Epithelial cell of proximal tubule (primary cell): ENCODE measurements at places on chromosomes 13 and 19.

GRCh38 chr19:41588497-41589209, 12.7 kb downstream of the CEACAM21 start:
- DNase-seq, result no peak

DNA sequence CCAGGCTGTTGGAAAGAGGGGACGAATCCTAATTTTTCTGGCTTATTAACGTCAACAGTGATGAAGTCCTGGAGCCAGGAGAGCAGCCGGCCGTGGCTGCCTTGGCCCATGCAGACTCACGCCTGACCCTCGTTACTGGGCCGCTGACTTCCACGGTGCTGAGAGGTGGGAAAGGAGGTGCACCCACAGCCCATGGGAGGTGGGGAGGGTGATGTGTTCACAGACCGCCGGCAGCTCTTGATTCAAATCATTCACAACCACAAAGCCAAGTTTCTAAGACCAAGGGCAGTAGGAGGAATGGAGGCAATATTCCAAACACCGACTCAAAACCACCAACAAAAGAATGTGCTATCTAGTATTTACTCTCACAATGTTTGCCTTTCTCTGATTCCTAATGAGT, 24.3 kb downstream of the COL4A2 start:
- DNase-seq, result no peak

DNA sequence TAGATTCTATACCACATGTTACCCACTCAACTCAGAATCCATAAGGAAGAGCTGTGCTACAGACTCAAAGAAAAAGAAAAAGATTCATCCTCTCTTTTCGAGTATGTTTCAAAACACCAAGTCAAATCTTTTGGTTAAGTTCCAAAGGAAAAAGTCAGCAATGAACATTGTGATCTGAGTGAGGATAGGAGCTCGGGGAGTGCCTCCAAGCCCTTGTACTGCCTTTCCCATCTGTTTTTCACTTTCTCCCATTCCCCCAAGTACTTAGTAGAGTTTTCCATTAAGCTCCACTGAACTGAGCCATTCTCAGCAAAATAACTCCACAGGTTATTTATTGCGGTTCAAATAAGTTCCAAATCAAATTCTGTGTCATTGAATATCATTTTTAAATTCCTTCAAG, 47.7 kb upstream of the MAB21L1 start:
- DNase-seq, result no peak

DNA sequence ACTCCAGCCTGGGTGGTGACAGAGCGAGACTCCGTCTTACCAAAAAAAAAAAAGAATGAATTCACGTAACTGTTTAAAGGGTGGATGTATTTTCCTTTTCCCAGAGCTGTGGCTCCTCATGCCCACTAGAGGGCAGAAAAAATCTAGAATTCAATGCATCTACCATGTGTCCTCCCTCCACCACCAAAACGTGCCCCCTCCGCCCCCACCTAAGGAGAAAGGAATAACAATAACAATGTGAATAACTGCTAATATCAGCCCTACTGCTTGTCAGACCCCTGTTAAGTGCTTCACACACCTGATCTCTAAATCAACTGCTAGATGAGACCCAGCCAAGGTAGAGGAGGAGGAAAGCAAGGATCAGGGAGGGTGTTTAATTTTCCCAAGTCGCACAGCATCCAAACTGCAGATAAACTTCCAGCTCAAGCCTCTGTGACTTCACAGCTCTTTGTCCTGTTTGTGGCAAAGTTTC, 20.2 kb upstream of the PNMA8B start:
- DNase-seq, result no peak

- DNase-seq, result no peak
Observed at GRCh38 chr13:37645181-37645740, 46.7 kb upstream of the POSTN start.

DNA sequence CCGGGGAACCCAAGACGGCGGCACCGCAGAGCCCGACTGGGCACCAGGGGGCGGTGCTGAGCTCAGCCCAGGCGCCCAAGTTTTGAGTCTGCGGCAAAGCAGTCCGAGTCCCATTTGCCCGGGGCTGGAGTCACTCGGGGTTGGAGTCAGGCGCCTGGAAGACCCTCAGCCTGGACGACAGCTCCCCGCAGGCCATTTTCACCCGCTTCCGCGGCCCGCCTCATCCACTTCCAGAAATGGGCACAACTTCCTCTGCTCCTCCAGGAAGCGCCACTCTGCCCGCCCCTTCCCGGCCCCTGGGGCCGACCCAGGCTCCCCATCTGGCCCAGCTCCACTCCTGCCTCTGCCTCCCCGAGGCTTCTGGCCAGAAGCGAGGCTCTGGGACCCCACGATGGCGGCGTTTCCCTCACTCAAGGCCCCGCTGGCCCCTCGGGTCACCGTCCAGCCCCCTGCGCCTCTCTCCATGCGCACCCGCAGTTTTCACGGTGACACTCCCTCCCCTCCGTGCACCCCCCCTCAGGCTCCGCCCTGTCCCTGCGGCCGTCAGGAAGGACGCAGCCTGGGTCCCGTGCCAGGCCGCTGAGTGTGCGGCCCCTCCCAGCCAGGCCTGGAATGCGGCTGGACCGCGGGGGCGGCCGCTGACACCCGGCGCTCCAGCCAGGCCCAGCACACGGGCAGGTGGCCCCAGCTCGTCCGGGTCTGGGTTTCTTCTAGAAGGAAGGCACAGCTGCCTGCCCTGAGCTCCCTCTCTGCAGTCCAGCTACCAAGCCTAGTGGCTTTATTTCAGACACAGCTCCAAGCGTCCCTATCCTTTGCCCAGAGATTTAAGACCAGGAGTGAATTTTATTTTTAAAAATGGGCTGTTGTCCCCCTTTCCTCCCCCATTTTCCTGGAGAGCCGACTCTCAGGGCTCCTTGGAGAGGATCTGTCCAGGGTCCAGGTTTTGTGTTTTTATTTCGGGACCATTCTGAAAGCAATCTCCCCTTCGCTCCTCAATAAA, 4.7 kb downstream of the SERTAD1 start:
- DNase-seq, result no peak

GRCh38 chr13:42893214-42893671, 98.8 kb downstream of the EPSTI1 start:
- peak; percentile 9 for DNase-seq

DNA sequence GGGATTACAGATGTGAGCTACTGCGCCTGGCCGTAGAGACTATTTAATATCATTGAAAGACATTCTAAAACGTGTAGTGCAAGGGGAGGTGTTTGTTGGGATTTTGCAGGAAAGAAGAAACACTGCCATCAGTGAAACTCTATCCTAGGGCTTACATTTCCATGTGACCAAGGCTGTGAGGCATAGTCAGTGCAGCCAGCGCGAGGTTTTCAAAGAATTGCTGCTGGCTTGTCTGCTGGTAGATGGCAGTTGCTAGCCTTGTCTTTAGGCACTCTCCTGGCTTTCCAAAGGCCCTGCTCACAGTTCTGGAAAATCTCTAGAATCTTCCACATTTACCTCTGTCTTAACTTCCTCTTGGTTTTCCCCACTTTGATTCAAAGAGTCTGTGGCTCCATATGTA, 77.5 kb downstream of the GPC6 start:
- DNase-seq, result no peak

GRCh38 chr19:55118401-55118991, 1.1 kb upstream of the PPP1R12C start:
- DNase-seq, result no peak

- DNase-seq, result no peak
Observed at GRCh38 chr13:111183959-111184358, 68.8 kb downstream of the ARHGEF7 start.

DNA sequence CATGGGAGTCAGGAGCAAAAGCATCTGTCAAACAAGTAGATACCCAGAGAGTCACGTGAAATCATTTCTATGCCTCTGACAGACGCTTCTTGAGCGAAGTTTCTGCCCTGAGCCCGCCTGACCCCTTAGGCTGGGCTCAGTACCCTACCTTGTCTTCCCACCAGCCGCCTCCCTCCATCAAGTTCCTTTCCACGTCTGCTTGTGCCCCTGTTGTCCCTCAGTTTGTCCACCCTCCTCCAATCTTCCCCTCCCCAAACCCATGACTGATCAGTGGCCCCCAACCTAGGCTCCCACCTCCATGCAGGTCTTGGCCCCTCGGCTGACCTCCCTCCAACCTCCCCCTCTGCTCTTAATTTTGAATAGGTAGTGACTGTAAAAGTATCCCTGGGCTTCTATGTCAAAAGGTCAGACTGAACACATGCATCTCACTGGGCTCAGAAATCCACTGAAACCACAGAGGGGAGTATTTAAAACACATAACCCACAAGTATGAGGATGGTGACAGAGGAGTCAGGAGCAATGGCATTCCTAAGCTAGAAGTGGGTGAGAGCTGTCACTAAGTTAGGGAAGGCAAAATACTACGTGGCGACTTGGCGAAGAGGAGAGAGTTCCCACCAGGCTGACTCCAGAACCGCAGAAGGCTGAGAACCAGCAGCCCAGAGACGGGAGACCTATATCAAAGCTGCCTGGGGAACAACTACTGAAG, 1.7 kb upstream of the ZNF446 start:
- DNase-seq, result no peak

DNA sequence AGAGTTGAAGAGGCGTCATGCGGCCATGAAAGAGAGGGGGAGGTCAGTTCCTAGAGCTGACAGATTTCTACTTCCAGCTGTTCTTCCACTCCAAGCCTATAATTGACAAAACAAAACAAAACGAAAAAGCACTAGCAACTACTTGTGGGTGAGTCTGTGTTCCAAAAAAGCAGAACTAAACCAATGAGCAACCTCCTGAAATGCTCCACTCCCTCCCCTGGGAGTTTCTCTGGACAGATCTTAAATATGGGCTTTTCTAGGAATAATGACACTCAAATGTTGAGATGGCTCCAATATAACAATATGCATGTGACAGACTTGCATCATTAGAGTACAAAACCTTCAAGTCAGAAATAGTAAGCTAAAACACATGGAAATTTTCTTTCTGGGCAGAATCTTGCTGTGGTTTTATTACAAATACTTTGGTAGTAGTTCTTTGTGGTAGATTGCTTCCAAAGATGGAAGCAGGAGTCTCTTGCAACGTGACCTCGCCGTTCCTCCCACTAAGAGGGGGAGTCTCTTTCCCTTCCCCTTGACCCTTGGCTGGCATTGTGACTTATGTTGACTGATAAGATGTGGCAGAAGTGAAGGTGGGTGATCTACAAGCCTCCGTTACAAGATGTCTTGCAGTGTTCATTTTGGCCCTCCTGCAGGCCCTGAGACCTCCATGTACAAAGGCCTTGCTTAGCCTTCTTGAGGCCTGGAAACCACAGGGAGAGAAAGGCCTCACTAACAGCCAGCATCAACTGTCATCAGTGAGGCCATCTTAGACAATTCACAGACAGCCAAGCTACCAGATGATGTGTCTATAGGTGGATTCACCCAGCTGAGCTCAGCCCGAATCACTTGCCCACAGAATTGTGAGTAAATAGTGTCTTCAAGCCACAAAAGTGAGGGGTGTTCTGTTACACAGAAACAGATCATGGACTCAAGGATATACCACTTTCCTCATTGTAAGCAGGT, 173.1 kb upstream of the RFC3 start:
- DNase-seq, result no peak

GRCh38 chr19:3708207-3708931, at the start of gene TJP3:
TJP3 (plus strand) TSS chr19:3708384; CDS start chr19:3728433, 20,049 bp downstream.
- DNase-seq, result no peak

DNA sequence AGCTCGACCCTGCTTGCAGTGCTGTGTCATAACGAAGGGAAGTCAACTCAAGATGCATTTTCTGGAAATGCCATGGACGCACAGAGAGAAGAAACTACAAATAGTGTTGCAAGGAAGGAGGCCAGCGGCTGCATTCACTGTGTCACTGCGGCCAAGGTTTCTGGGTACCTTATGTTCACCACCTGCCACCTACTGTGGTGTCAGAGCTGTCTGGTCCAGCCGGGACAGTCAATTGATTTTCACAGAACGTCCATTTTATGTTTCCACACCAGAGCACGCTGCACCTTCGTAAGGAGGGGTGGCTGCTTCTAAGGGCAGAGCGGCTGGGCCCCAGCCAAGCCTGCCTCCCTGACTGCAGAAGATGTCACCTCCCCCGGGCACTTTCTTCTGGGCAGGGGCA, 17.7 kb downstream of the TSHZ3 start:
- DNase-seq, result no peak

DNA sequence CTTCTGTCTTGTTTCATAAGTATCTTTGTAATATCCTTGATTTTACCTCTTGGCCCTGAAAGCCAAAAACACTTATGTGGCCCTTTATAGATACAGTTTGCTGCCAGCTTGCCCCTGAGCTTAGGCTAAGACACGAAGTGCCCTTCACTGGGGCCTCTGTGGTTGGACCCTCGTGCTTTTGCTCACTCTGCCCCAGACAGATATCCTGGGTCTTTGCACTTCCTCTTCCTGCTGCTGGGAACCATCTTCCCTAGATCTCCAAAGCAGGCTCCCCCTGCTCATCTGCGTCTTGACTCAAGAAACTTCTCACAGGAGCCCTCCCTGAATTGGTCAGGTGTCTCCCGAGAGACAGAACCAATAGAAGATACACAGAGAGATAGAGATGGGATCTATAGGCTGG, 2.0 kb upstream of the TNFSF14 start:
- no peak for DNase-seq

DNA sequence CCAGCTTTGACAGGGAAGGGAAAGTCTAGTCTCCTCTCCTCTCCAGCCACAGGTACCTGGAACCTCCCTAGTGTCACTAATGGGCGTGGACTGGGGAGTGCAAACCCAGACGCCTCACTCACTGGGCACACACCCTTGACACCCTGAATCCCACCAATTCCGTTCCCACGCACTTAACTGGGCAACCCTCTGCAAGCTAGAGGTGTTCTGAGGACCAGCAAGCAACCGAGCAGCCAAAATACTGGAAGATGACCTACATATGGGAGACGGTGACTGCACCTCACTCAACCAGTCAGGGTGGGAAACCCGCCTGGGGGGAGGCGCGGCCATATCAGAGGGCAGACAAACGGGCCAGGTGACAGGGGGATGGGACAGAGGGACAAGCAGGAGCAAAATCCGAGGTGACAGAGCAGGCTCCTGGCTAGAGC, 991 bp downstream of the ABHD17A start:
- DNase-seq, result no peak

GRCh38 chr13:51550151-51550550, 34.1 kb upstream of the WDFY2 start:
- no peak for DNase-seq

DNA sequence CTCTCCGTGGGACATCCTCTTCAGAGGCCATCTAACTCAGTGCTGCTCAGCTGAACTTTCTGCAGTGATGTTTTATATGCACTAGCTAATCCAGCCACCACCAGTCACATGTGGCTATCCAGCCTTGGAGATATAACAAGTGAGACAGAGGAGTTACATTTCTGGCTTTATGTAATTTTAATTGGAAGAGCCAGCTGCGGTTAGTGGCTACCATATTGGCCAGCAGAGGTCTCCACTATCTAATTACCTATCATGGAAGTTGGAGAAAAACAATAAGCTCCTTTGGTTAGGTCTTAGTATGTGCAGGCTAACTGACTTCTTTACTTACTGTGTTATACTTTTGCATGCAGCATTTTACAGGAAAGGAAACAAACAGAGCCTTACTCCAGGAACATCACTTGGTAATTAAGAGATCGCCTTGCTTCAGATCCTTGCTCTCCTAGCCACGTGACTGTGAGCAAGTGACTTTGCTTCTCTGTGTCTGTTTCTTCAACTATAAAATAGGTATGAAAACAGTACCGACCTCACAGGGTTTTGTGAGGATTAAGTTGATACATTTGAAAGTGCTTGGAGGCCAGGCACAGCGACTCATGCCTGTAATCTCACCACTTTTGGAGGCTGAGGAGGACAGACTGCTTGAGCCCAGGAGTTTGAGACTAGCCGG, 1.6 kb upstream of the KLK10 start:
- DNase-seq, result no peak

- no peak for DNase-seq
Observed at GRCh38 chr19:57719424-57719823, 8.0 kb downstream of the ZNF671 start.

GRCh38 chr19:10977742-10978092, 16.9 kb downstream of the SMARCA4 start:
- DNase-seq, result no peak

GRCh38 chr19:33217881-33218280, 7.8 kb downstream of the SLC7A10 start:
- DNase-seq, result no peak
